ENCODE measurements at places on chromosomes 13 and 19. TPM values are rescaled to one million over a fixed set of nuclear protein-coding genes. Genes with fewer than 3 reads are reported as not detected.

The C1QTNF9B gene
- not detected for total RNA-seq

The MAST1 gene
- total RNA-seq: 2.0 TPM

The RASA3 gene
- 30.7 TPM for total RNA-seq

The ZNF229 gene
- 2.1 TPM for total RNA-seq

The CABP5 gene
- not detected for total RNA-seq

The SOHLH2 gene
- total RNA-seq: not detected

The TEKTIP1 gene
- total RNA-seq: not detected

The ZNF223 gene
- not detected for total RNA-seq

The CCL25 gene
- total RNA-seq: not detected

The LILRA1 gene
- total RNA-seq: not detected

The DACT3 gene
- 104 TPM for total RNA-seq

The ZNF581 gene
- total RNA-seq: 12.1 TPM

The OR7E24 gene
- not detected for total RNA-seq

The MISP3 gene
- total RNA-seq: 6.0 TPM

The SMAD9 gene
- 24.5 TPM for total RNA-seq

The FFAR3 gene
- not detected for total RNA-seq

The FFAR1 gene
- not detected for total RNA-seq

The NOVA2 gene
- total RNA-seq: 11.3 TPM
